ENCODE measurements at places on chromosomes 2 and 18. TPM values are rescaled to one million over a fixed set of nuclear protein-coding genes. Genes with fewer than 3 reads are reported as not detected.
A peak's percentile ranks its signal among the peaks of the same experiment; 100 is the strongest.

GRCh38 chr2:64166637-64167420 is 22.6 kb upstream of the PELI1 start:
- no peak for DNase-seq

GRCh38 chr2:42767899-42768705 is 4.2 kb upstream of the OXER1 start:
- no peak for DNase-seq

- no peak for DNase-seq
These were observed 2.6 kb downstream of the CHRNG start for GRCh38 chr2:232541961-232542714.

The CDCA7 gene
- 44.7 TPM for polyA plus RNA-seq

The GNAL gene
- polyA plus RNA-seq, result 7.5 TPM

DNA sequence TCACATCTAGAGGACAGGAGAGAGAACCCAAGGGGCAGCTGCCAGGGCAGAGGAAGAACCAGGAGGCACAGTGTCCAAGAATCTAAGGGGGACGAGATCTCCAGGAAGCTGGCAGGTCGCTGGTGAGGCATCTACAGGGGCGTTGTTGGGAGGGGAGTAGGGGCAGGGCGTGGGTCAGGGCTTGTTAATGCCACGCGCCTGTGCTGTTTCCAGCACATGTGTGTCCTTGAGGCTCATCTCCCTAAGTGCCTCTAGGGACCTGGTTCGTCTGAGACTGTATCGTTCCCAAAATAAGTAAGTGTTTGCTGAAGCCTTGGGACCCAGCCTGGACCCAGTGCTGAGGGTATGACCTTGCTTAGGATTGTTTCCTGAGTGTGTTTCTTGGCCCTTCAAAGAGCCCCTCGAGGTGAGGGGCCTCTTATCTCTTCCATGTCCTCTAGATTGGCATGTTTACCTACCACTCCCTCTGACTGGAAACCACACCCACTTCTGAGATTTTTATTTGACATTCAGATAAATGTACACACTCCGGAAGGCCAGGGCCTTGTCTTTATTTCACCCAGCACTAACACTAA is 22.2 kb downstream of the HK2 start:
- DNase-seq, result no peak

The SIX2 gene
- polyA plus RNA-seq, result 16.7 TPM

GRCh38 chr2:10957391-10957790 is 45.7 kb downstream of the KCNF1 start:
- DNase-seq, result no peak

The CHPF gene
- 17.5 TPM for polyA plus RNA-seq

GRCh38 chr18:8319798-8320489 is 289.3 kb upstream of the RAB12 start:
- no peak for DNase-seq

The SKA1 gene
- polyA plus RNA-seq, result 0.89 TPM

The RAB11FIP5 gene
- polyA plus RNA-seq, result 3.8 TPM

The DPYSL5 gene
- 0.16 TPM for polyA plus RNA-seq

DNA sequence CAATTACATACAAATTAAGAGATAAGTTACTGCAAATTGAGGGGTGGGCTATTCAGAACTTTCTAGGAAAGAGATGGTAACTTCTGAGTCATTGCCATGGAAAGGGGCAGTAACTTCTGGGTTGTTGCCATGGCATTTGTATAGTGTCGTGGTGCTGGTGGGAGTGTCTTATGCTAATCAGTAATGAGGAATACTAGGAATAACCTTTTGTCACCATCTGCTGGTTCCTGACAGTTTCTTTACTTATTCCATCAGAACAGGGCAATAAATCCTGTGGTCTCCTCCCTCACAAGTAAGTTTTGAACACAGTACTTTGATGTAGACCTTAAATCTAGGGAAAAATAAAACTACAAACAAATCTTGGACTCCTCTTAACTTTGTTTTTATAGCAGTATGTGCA is 435.4 kb downstream of the BCL11A start:
- DNase-seq, result no peak

- peak; percentile 58 for DNase-seq
These were observed 2.0 kb downstream of the PHLPP1 start for GRCh38 chr18:62717169-62717924.

The REG1B gene
- 0.68 TPM for polyA plus RNA-seq

The DUSP19 gene
- 2.0 TPM for polyA plus RNA-seq

The ABCG8 gene
- polyA plus RNA-seq, result 0.05 TPM

GRCh38 chr2:181760521-181760920 is 80.2 kb upstream of the NEUROD1 start:
- no peak for DNase-seq

GRCh38 chr2:227482638-227483340 is 10.8 kb downstream of the AGFG1 start:
- DNase-seq, result no peak

DNA sequence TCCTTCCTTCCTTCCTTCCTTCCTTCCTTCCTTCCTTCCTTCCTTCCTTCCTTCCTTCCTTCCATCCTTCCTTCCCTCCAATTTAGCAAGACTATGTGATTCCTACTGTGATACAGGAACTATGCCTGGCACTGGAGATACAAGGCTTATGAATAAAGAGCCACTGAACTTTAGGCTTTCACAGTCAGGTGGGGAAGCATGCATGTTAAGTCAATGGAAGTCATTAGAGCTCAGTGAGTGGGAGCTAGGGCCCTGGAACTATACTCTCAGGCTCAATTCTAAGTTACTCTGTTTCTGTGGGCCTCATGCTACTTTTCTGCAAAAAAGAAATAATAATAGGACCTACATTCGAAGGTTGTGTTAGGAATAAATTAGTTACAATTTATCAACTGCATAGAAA is 527.6 kb upstream of the ZEB2 start:
- no peak for DNase-seq

GRCh38 chr2:84870306-84870705 is 10.6 kb downstream of the TRABD2A start:
- DNase-seq, result no peak

- DNase-seq, result no peak
These were observed 19.9 kb upstream of the INHBB start for GRCh38 chr2:120326066-120326465.

Data from thymus (tissue), 14 donors.